Hematopoietic multipotent progenitor cell (in vitro differentiated cells): ENCODE measurements at places on chromosomes 6 and 20.

GRCh38 chr20:23399568-23400241 is 21.6 kb downstream of the NAPB start:
- DNase-seq = no peak

DNA sequence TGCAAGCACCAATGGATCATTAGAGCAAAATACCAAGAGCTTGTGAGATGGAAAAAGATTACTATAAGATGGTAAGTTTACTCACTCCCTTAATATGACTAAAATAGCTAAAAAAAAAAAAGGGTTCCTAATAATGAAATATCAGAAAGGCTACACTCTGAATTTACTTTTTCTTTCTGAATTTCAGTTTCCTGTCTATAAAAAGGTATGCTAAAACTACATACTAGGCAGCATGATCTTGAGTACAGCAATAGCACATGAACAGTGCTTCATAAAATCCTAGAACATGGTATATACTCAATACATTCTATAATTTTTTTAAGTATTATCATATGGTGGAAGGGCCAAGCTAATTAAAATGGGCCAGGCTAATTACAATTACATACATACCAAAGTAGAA is 24.0 kb upstream of the FAM135A start:
- no peak for DNase-seq

GRCh38 chr6:62640749-62641148 is 354.7 kb upstream of the KHDRBS2 start:
- DNase-seq = no peak

DNA sequence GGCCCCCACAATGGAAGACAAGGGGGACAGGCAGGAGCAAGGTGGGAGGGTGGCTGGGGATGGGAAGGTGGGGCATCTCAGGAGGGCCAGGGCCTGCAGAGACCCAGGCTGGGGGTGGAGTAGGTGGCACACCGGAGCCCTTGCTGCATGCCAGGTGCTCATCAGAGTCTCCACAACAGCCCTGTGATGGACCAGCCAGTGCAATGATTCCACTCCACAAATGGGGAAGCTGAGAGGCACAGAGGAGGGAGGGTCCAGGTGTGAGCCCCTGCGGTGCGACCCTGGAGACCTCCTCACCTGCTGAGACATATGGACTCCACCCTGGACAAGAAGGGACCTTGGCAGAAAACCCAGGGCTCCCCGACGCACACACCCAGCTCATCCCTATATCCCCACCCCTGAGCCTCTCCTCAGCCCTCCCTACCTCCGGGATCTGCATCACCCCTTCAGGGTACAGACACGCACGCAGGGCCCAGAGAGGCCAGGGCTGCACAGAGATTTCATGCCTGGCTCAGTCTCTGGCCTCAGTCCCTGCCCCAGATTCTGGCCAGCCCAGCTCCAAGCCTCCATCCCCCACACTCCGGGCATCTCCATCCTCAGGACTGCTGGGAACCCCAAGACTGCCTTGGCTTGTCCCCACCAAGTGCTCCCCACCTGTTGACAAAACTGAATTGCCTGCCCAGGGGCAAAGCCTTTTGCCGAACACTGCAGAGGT is 7.1 kb upstream of the GRM4 start:
- DNase-seq = no peak

GRCh38 chr6:116449565-116449964 is 11.6 kb upstream of the CALHM6 start:
- DNase-seq = no peak

DNA sequence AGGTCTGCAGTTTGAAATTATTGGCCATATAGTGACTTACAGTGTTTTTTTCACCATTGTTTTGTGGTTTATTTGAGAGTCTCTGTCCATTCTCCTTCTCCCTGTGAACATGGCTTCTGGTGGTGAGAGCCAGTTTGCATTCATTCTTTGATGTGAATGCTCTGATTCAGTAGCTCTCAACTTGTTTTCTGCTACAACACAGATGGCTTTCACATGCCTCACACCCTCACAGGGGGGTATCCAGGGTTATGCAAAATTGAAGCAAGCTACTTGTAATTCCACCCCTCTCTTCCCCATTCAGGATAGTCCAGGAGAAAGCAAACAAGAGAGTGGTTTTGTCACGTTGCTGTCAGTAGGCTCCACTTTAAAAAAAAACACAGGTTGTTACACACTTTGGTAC is 55.6 kb downstream of the SLX4IP start:
- no peak for DNase-seq
